Hippocampal formation (tissue), 2 donors: ENCODE measurements at places on chromosomes 6 and 20.

GRCh38 chr6:104462811-104463599 is 396.7 kb downstream of the HACE1 start:
- no peak for DNase-seq

DNA sequence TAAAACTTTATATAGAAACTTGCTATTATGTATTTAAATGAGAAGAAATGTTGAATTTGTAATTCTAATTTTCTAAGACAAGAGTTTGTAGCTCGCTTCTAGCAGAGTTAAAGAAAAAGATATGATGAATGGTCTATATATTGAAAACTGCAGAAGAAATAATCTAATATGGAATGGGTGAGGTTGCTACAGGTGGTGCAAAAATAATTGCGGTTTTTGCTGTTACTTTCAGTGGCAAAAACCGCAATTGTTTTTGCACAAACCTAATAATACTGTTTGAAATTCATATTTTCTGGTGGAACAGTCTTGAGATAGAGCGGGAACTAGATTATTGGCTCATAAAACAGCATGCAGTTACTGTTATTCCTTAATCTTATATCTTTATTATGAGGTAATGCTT is 23.9 kb downstream of the EYA4 start:
- no peak for DNase-seq

DNA sequence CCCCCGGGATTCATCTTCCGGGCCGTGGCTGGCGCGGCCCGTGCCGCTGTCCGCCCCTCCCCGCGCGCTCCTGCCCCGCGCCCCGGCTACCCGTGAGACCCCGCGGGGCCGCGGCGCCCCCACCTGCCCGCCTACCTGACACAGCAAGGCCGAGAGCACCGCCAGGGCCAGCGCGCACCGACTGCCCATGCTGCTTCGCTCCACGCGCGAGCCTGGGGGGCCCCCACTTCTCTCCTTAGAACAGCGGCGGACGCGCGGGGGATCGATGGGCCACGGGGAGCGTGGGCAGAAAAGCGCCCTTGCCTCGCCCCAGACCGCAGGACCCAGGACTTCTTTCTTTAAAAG is 955 bp downstream of the DLL1 start:
- DNase-seq, result no peak

DNA sequence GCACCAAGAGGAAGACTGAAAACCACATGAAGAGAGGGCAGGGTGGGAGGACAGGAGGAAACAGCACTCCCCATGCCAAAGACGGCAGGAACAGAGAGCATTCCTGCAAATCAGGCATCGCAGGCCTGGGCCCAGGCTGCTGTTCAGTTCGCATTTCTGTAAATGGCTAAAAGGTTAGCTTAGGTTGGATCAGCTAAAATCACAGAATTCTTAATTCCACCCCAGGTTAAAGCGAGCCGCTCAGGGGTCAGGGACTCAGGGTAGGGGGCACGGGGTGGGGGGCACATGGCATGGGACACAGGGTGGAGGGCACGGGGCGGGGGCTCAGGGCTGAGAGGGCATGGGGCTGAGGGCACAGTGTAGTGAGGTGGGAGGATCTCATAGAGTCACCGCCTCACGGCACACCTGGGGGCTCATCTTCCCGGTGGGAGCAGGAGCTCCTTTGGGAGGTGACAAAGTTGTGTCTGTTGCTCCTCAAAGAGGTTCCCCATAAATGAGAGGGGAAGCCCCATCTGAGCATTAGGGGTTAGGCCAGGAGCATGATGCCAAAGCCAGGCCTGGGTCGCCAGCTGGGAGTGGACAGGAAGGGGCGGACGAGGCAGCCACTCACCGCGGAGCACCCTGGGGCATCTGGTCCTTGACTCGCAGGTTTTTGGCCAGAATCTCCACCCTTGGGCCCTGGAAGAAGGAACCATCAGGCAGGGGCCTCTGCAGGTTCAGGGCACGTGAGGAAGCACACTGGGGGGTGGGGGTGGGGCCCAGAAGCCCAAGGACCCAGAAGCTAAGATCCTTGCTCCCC is 200.7 kb downstream of the PREX1 start:
- DNase-seq, result no peak

GRCh38 chr6:6123803-6124202 is 117.1 kb upstream of the NRN1 start:
- DNase-seq, result no peak

DNA sequence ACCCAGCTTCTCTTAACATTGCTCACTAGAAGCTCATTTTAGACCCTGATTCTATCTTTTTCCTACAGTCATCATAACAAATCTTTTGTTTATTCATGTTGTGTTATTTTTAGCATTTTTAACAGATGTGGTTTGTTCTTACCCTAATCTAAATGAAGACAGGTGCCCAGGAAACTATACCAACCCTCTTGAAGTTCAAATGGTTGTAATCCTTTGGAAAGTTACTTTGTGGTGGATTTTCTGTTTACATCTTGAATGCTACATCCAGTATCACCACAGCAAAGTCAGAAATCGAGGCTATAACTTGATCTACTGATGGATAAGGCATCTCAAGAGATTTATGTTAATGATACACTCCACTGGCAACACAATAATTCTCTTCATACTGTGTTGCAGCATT is 26.2 kb downstream of the SMAP1 start:
- DNase-seq, result no peak
